Peyer's patch (tissue), 4 donors: ENCODE measurements at places on chromosomes 3 and 15. TPM values are rescaled to one million over a fixed set of nuclear protein-coding genes. Genes with fewer than 3 reads are reported as not detected.
A peak's percentile ranks its signal among the peaks of the same experiment; 100 is the strongest.

DAZL gene
- total RNA-seq = not detected

DNA sequence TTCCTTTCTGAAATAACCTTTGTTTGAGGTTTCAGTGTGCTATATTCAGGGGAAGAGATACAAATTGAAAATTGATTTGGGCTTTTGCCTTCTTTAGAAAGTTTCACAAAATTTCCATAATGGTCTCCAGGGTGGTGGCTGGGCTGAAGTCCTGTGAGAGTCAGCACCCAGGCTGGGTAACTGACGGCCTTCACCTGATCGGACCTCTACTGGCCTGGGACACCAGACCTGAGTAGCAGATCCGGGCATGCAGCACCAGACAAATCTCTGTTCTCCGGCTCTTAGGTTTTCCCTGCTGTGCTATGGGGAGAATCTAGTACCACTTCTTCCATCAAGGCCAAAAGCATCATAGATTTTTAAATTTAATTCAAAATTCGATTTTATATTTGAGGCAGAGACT is 133.0 kb upstream of the LMCD1 start:
- no peaks in the 10 kb centered on the region for H3K4me1 ChIP-seq
- no peak overlapping the region for H3K27ac ChIP-seq
- no peaks in the 10 kb centered on the region for H3K36me3 ChIP-seq
- H3K27me3 ChIP-seq = no peaks in the 10 kb centered on the region
- H3K4me3 ChIP-seq = no peak overlapping the region
- DNase-seq = no peak

DNA sequence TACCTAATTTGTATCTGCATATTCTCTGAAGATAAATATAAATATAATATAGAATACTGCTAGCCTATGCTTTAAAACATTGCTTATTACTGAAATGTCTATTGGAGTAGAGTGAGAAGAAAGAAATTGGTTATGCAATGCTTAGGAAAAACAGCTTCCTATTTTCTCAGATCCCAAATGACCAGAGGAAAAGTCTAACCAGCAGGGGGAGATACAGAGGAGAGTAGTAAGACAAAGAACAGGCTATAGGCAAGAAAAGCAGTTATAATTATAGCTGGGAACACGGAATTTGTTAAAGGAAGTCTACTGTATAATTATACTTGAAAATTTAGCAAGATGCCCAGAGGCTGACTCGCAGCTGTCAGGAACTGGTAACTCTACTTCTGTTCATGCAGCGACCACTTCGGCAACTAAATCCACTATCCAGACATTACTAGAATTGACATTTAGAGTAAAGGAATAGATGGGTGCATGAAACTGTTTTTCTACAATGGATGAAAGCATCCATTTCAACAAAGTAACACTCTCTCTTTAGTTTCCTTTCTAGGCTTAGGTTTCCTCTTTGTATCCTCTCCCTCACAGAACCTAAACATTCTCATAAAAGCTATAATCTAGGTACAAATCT is 97.2 kb downstream of the TBC1D5 start:
- H3K4me1 ChIP-seq = no peaks in the 10 kb centered on the region
- H3K4me3 ChIP-seq = no peak overlapping the region
- H3K27ac ChIP-seq = no peak overlapping the region
- DNase-seq = no peak

- no peaks in the 10 kb centered on the region for H3K36me3 ChIP-seq
- peak; percentile 96 for DNase-seq
- H3K4me3 ChIP-seq = peak within 1 kb of the TSS; percentile 85
- no peaks in the 10 kb centered on the region for H3K4me1 ChIP-seq
- no peaks in the 10 kb centered on the region for H3K27me3 ChIP-seq
Measured at GRCh38 chr15:65286704-65287519, at the start of gene PARP16. Gene PARP16 (minus strand): TSS chr15:65286883. CDS start chr15:65286426, 457 bp downstream.

DNA sequence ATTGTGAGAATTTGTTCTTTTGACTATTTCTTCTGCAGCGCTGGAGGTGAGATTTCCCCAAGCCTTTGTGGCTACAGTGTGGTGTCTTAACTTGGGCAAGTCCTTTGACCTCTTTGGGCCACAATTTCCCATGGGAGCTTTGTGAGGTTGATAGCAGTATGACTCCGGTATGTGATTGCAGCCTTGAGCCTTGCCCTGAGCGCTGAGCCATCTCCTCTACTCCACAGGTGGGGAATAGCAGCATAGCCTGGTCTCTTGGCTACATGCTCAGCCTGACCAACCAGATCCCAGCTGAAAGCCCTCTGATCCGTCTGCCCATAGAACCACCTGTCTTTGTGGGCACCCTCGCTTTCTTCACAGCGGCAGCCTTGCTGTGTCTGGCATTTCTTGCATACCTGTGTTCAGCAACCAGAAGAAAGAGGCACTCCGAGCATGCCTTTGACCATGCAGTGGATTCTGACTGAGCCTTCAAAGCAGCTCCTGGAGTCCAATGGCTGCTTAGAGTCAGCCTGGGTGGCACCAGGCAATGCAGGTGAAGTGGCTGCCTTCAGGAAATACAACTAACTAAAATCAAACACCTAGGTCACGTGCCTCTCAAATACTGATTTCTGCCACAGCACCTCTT is 30.0 kb upstream of the RPL14 start:
- H3K4me1 ChIP-seq = no peaks in the 10 kb centered on the region
- H3K27ac ChIP-seq = no peak overlapping the region
- H3K36me3 ChIP-seq = no peaks in the 10 kb centered on the region
- no peak for DNase-seq
- no peaks in the 10 kb centered on the region for H3K27me3 ChIP-seq

WDR76 gene
- total RNA-seq = 5.4 TPM

DNA sequence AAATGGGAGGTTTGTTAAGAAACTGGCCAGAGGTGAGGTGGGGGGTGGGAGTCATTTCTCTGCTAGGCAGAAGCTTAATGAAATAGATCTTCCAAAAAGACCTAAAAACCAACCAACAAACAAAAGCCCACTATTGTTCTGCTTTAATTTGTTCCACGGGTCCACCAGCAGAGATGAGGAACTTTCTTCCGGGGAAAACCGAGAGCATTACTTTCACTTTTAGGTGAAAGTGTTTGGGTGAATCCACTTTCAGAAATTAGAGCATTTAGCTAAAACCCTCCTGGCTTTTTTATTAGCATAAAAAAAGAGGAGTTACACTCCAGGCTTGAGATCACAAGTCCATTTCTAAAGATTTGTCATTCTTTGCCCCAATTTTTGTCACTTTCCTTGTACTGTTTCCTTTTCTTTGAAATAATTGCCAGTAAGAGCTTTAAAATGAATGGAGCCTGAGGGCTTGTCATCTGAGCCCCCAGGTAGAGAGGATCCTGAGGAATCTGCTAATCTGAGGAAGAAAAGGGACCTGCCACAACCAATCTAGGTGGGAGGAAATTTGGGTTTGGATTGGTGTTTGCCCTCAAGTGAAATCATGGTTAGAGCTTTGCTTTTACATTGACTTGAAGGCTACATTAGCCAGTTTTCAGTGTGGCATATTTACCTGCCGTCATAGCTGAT is 667.6 kb downstream of the NAALADL2 start:
- no peak overlapping the region for H3K27ac ChIP-seq
- H3K27me3 ChIP-seq = no peaks in the 10 kb centered on the region
- H3K36me3 ChIP-seq = no peaks in the 10 kb centered on the region

DNA sequence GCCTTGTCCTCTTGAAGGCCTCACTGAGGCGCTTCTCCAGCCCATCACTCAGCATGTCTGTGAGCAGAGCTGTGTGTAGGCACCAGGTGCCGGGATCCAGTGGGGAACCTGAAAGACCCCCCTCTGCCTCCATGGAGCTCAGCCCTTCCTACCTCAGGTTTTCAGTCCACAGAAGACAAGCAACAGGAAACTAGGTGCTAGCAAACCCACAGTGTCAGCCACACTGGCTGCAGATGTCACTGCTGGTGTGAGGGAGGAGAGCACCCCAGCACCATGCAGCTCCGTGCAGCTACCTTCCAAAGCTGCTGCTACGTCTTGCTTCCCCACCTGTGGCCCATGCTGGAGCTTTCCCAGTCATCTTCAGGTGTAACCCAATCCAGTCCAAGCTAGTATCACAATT is 17.9 kb downstream of the PSTPIP1 start:
- H3K4me1 ChIP-seq = peaks cover 22% of the 10 kb centered on the region
- H3K27ac ChIP-seq = peak overlapping the region; percentile 63
- no peaks in the 10 kb centered on the region for H3K27me3 ChIP-seq
- DNase-seq = peak; percentile 41
- H3K4me3 ChIP-seq = no peak overlapping the region
- no peaks in the 10 kb centered on the region for H3K36me3 ChIP-seq

DNA sequence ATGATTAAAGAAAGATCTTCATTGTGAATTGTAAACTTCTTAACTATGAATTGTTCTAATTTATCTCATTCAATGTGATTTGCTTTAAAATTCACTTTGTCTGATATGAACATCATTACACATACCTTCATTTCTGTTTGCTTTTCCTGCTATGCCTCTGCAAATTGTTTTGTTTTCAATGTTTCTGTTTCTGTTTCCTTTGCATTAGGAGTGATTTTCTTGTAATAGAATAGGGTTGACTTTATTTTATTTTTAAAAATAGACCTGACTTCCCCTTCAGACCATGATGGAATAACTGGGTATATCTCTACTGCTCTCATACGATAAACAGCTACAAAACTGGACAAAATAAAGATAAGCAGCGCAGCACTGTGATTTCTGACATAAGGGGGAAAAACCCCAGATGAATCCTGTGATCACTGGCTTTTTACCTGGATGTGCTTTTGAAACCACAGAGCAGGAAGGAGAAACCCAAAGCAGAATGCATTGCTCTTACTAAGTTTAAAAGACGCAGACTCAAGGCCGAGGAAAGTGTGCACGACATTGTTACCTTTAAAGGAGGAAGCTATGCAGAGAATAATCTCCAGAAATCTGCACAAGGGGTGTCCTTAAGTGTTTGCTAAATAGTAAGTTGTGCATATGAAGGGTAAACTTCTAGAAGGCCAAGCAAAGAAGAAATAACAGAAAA is 420.2 kb downstream of the TBC1D5 start:
- DNase-seq = no peak
- H3K4me1 ChIP-seq = no peaks in the 10 kb centered on the region
- H3K27me3 ChIP-seq = no peaks in the 10 kb centered on the region
- H3K4me3 ChIP-seq = no peak overlapping the region

GRCh38 chr3:192408007-192408646 is 319.2 kb downstream of the FGF12 start:
- H3K36me3 ChIP-seq = no peaks in the 10 kb centered on the region
- no peak overlapping the region for H3K27ac ChIP-seq
- H3K4me3 ChIP-seq = peak overlapping the region; percentile 48
- no peaks in the 10 kb centered on the region for H3K27me3 ChIP-seq
- H3K4me1 ChIP-seq = peaks cover 5% of the 10 kb centered on the region

CHRD gene
- total RNA-seq = 3.7 TPM

NOX5 gene
- total RNA-seq = not detected

GRAMD2A gene
- 3.3 TPM for total RNA-seq

- H3K36me3 ChIP-seq = no peaks in the 10 kb centered on the region
- no peaks in the 10 kb centered on the region for H3K4me1 ChIP-seq
- no peaks in the 10 kb centered on the region for H3K27me3 ChIP-seq
- H3K27ac ChIP-seq = peak overlapping the region; percentile 88
Measured at GRCh38 chr3:42134867-42135464, 43.8 kb downstream of the TRAK1 start.

DNA sequence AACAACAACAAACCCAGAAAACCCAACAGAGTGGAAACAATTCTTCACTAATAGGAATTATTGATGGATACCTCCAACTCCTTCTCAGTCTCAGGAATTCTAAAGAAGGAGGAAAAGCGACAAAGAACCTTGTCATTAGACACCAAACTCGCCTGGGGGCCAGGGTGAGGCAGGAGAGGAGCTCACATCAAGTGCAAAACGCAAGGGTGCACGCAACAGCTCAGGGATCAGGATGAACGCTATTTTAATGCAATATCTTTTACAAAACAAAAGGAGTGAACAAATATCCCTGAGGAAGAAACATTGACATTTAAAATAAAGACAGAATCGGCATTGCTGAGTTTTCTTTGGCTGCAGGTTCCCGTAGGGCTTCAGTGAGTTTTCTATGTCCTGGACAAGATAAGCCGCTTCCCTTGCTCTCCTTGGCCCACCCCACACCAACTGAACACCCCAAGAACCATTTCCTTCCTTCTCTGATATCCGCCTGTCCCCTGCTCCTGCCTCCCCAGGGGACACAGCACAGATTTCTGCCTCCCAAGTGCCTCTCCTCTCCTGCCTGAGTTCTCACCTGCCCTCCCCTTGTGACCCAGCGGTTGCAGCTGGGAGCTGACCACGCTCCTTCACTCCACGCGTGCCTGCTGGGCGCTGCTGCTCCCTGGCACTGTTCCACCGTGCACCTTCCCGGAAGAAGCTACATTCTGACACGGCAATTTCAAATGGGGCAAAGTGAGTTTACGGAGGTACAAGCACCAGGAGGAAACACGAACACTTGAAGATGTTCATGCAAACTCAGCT is 63.0 kb downstream of the ATP10A start:
- no peaks in the 10 kb centered on the region for H3K4me1 ChIP-seq
- no peak for DNase-seq
- no peaks in the 10 kb centered on the region for H3K27me3 ChIP-seq
- no peaks in the 10 kb centered on the region for H3K36me3 ChIP-seq
- H3K4me3 ChIP-seq = no peak overlapping the region
- no peak overlapping the region for H3K27ac ChIP-seq

GRCh38 chr3:69094467-69095205 is 9.9 kb downstream of the ARL6IP5 start:
- H3K4me1 ChIP-seq = peaks cover 18% of the 10 kb centered on the region
- no peak for DNase-seq
- H3K27me3 ChIP-seq = no peaks in the 10 kb centered on the region
- peak overlapping the region; percentile 79 for H3K27ac ChIP-seq
- no peak overlapping the region for H3K4me3 ChIP-seq

SLC22A13 gene
- total RNA-seq = 5.0 TPM

- no peak overlapping the region for H3K4me3 ChIP-seq
- H3K27me3 ChIP-seq = no peaks in the 10 kb centered on the region
- no peak for DNase-seq
- H3K27ac ChIP-seq = no peak overlapping the region
- peaks cover 25% of the 10 kb centered on the region for H3K4me1 ChIP-seq
- H3K36me3 ChIP-seq = peaks cover 5% of the 10 kb centered on the region
Measured at GRCh38 chr15:40796512-40796911, 10.4 kb upstream of the ZFYVE19 start.

SELENOT gene
- 30.5 TPM for total RNA-seq

- H3K27ac ChIP-seq = no peak overlapping the region
- H3K27me3 ChIP-seq = no peaks in the 10 kb centered on the region
- no peak overlapping the region for H3K4me3 ChIP-seq
- H3K4me1 ChIP-seq = no peaks in the 10 kb centered on the region
Measured at GRCh38 chr3:136690599-136690998, 61.6 kb downstream of the STAG1 start.

DNA sequence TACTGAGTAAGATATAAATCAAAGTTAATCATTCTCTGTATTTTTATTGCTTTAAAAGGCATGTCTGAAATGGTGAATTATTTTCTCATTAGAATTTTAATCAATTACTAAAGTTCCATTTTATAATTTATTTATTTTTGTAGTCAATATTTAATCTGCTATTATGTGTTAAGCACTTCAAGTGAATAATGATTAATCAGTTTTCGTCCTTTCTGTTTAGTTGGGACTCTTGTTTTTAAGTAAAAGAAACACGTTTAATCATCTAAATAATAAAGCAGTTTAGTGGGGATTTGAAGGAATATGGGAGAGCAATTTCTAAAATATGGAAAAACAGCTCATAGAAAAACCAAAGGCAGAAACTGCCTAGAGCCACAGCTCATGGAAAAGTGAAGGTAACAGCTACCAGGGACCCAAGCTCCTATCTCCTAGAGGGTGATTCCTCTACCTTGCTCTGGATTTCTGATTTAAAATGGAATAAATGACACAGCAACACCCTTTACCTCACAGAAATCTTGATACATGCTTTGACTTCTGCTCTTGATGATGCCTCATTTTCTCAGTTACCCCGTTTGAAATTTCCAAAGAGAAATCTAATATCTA is 28.0 kb upstream of the SUCNR1 start:
- H3K27ac ChIP-seq = no peak overlapping the region
- no peak overlapping the region for H3K4me3 ChIP-seq
- no peaks in the 10 kb centered on the region for H3K27me3 ChIP-seq
- DNase-seq = no peak
- H3K4me1 ChIP-seq = no peaks in the 10 kb centered on the region
- no peaks in the 10 kb centered on the region for H3K36me3 ChIP-seq
